ENCODE measurements at places on chromosomes 2 and 18.

- DNase-seq: no peak
Observed at GRCh38 chr2:117956036-117956796, 57.7 kb downstream of the CCDC93 start.

GRCh38 chr18:11136241-11136640 is 13.1 kb downstream of the PIEZO2 start:
- no peak for DNase-seq

GRCh38 chr18:63949068-63949737 is at the start of gene HMSD:
Gene HMSD (plus strand): TSS chr18:63949301. CDS start chr18:63953456, 4,155 bp downstream.
- no peak for DNase-seq

GRCh38 chr2:95670167-95670566 is 78.4 kb downstream of the TRIM43 start:
- DNase-seq: no peak

GRCh38 chr2:118657466-118657865 is 190.0 kb downstream of the EN1 start:
- DNase-seq: no peak

GRCh38 chr2:162574615-162575452 is 230.9 kb downstream of the GCA start:
- no peak for DNase-seq

DNA sequence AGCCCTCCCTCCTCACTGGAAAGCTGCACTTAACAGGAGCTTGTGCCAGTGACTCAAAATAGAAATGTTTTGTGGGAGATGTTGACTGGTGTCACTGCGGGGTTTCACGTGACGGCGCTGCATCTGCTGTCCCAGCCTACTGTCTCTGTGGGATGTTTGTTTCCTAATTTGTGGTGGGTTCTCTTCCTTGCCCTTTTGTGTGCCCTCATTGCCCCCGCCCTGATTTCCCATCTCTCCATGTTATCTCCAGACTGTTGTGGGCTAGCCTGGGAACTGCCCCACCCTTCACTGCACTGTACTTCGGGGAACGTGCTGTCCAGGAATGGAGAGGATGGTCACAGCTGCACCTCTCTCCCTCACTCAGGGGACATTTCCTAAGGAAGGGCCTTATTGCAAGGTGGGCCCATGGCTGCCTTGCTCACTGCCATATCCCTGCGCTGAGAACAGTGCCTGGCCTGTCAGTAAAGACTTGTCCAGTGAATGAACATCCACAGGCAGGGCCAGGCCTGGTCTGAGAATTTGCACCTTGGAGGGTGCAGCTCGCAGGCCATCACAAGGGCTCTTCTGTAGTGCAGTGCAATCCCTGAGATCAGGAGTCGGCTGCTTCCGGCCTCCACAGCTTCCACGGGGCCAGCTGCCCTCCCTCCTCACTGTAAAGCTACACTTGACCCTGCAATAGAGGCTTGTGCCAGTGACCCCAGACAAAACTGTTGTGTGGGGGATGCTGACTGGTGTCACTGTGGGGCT is 18.1 kb downstream of the ZAP70 start:
- DNase-seq: no peak

GRCh38 chr2:128736046-128736688 is 417.5 kb upstream of the HS6ST1 start:
- DNase-seq: no peak

DNA sequence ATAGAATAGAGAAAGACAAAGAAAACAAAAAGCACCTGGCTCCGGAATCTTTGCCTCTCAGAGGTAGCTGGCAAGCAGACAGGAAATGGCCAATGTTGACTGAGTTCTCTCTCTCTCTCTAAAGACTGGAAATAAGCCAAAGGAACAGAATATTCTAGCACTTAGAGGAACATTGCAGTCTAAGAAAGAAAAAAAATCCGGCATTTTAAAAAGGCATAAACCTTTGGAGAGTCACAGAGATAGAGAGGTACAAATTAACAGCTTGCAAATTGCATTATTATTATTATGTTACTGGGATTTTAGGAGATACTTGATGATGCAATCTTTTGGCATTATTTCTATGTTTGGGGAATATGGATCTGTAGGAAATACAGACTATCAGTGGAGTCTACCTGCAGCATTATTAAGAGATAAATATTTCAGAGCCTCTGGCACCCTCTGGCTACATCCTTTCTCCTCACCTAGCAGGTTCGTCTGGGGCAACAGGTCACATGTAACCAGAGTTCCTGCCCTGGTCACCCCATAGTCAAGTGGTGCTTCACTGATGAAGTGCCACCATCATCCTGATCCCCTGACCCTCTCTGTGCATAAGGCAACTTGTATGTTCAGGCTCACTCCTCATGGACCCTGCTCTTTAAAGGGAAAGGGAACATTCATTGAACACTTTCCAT is 318.9 kb upstream of the ACVR2A start:
- no peak for DNase-seq

- DNase-seq: no peak
Observed at GRCh38 chr2:233565685-233566140, 869 bp downstream of the USP40 start.

DNA sequence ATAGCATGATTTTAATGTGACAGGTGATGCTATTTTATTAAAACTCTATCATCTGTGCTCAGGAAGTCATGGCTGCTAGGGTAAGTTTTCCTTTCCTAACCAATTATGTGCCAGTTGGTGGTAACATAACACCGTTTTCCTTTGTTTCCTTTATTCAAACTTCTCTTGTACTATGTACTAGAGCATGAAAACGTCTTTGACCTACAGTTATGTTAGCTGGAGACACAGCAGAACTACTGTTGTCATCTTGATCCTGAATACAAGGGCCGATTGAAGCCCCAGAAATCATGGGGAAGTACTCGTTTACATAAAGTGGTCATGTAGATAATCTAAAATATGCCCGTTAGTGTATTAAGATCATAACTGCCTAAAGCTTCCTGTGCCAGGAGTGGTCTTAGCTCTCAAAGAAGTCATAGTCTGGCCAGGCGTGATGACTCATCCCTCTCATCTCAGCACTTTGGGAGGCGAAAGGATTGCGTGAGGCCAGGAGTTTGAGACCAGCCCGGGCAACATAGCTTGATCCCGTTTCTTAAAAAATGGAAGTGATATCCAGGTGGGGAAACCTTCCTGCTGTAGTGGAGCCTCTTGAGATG is 20.5 kb downstream of the NEDD4L start:
- no peak for DNase-seq

- DNase-seq: no peak
Observed at GRCh38 chr2:147511491-147511948, 333.3 kb upstream of the ACVR2A start.

DNA sequence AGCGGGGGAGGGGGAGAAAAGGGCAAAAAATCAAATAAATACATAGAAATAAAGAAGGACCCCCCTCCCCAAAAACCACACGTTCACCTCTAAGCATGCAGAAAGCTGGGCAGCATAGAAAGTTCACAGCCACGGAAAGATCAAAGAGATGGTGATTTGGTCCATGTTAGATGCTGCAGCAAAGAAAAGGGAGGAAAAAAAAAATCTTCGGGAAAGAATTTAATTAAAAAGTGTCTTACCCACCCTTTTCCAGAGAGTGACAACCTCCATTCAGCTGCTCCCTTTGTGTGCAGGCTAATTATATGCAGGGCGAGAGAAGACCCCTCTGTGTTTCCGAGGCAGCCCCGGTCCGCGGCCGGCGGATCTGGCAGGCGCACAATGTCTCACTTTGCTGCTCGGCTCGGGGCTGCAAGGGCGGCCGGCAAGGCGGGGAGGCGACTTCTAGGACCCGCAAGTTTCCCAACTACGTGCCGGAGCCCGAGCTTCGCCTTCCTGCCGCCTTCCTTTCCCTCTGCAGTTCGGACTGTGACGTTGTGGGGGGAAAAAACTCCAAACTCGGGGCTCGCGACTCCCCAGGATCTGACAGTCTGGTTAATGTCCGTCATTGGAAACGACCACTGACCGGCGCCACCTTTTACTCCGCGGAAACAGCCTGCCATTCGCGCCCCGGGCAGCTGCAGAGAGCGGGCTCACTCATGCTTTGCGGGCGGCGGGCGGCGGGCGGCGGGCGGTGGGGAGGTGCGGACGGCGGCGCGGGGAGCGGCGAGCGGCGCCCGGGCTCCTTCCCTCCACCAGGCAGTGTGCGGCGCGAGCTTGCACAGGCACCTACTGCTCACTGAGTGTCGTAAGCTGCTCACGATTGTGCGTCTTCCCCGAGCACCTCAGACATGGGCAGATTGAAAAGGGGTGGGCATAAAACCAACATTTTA is at the start of gene LRRTM1:
Gene LRRTM1, minus strand, starts transcription at position 844 of the 929 bp plus-strand sequence. CDS start 933 bp downstream, outside the sequence.
- no peak for DNase-seq

DNA sequence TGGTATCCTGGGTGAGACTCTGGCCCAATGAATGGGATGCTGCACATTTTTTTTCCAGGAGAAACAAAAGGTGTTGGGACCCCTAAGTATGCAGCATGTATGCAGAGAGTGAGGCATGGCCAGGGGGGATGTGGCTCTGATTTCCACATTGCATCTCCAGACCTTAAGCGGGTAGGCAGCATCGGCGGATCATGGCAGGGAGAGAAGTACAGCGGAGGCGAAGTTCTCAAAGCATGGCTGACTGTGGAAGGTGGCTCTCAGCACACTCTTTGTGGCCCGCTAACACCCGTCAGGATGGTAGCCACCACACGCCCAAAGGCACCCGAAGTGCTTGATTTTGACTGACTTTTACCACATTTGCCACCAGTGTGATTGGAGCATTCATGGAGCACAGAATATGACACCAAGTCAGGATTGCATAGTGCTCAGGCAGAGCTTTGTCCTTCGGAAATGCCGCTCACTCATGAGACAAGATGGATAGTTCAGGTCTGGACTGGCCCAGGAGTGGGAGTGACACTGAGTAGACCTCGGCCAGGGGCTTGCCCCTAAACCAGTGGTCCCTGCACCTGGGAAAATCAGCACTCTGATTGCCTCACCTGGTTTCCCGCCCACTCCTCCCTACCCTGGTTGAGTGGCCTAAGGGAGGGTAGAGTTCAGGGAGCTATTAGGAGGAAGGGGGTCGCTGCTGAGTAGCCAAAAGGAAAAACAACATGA is 14.2 kb downstream of the INPP4A start:
- DNase-seq: no peak

DNA sequence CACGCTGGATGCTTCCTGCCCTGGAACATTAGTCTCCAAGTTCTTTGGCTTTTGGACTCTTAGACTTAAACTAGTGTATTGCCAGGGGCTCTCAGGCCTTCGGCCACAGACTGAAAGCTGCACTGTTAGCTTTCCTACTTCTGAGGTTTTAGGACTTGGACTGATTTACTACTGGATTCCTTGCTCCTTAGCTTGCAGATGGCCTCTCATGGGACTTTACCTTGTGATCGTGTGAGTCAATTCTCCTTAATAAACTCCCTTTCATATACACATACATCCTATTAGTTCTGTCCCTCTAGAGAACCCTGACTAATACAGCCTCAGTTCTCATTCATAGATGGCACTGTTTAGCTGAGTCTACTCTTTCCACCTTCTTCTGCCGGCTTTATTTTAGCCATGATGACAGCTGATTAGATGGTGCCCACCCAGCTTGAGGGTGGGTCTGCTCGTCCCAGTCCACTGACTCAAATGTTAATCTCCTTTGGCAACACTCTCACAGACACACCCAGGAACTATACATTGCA is 389.1 kb downstream of the NYAP2 start:
- DNase-seq: no peak

GRCh38 chr2:43018179-43019024 is 208.0 kb downstream of the ZFP36L2 start:
- no peak for DNase-seq

DNA sequence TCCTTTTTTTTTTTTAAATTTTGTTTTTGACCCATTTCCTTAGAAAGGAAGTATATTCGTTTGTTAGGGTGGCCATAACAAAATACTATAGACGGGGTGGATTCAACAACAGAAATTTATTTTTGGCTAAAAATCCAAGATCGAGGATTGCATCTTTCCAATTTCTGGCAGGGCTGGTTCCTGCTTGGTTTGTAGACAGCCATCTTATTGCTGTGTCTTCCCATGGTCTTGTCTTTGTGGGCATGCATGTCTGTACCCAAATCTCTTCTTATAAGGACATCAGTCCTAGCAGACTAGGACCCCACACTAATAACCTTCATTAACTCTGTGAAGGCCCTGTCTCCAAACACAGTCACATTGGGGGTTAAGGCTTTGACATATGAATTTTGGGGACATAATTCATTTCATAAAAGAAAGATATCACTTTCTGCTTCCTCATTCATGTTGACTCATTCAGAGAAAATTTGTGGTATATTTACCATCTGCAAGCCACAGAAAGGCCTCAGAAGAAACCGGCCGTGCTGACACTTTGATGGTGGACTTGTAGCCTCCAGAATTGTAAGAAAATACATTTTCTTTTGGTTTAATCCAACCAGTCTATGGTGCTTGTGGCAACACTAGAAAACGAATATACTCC is 262.1 kb downstream of the LPIN1 start:
- DNase-seq: no peak

DNA sequence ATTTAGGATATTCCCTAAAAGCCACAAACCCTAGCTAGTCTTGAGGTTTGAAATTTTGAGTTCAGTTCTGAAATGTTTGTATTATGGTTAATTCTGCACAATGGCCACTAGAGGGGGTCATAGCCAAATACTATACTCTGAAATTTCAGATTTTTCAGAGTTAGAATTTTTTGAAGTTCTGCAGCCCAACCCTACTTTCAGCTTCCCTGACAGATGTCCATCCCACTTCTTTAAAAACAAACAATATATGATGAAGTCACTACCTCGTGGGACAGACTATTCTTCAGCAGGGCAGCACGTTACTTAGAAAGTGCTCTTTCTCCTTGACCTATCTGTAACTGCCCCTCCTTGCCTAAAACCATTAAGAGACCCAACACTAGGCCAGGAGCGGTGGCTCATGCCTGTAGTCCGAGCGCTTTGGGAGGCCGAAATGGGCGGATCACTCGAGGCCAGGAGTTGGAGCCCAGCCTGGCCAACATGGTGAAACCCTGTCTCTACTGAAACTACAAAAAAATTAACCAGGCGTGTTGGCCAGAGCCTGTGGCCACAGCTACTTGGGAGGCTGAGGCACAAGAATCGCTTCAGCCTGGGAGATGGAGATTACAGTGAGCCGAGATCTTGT is 48.2 kb upstream of the PAPOLG start:
- DNase-seq: no peak

GRCh38 chr18:74517236-74517630 is 17.1 kb upstream of the CNDP1 start:
- DNase-seq: no peak

- DNase-seq: no peak
Observed at GRCh38 chr2:172480301-172481218, 53.2 kb downstream of the ITGA6 start.

DNA sequence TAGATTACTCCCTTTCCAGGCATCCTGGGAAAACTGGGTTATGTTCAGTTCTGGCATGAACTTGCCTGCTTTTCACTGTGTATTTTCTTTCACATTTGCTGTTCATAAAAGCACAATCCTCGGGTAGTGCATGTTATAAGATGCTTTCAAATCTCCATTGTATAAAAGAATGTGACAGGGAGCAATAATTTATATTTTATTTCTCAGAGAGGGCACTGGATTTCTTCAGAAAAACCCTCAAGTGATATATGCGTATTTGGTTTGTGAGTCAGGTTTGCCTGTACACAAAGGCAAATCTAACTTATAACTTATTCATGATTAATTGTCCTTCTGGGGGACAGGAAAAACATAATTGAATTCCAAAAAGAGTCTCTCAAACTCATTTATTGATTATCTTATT is 440.7 kb upstream of the MMADHC start:
- DNase-seq: no peak

Measured in GOT3 (cell line).